Hematopoietic multipotent progenitor cell treated with erythropoietin and hydrocortisone succinate and interleukin-3 and kit ligand, for 6 days (in vitro differentiated cells): ENCODE measurements at places on chromosomes 16 and 17.

GRCh38 chr17:45145035-45145389 is 3.3 kb upstream of the HEXIM1 start:
- DNase-seq, result peak; percentile 28

DNA sequence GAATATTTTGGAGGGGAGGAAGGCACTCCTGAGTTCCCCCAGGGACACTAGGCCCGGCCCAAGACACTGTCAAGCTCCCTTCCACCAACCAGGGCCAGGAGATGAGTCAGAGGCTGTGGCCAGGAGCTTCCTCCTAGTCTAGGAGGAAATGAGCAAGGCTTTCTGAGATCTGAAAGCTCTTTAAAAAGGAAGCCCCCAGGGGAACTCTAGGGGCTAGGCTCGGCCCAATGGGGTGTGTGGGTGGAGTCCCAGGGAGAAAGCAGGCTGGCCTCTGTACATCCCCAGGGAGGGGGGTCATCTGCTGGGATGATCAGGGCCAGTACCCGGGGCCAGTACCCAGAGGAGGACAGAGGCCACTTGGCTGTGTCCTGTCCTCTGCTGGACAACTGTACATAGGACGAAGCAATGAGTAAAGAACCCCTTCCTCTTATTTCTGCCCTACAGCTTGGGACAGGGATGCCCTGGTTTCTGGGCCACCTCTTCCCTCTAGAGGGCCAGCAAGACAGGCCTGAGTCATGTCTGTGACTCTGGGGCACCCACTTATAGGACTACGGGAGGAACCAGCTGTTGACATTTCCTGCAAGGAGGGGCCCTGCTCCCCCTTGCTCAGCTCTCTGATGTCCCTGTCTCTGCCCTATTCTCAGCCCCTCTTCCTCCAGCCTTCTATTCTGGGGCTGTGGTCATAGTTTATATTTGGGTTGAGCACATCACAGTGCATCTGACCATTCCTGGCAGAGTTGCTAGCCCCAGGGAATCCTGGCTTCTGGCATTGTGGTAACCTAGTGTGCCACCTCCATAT is 2.7 kb downstream of the FHOD1 start:
- peak; percentile 89 for DNase-seq

DNA sequence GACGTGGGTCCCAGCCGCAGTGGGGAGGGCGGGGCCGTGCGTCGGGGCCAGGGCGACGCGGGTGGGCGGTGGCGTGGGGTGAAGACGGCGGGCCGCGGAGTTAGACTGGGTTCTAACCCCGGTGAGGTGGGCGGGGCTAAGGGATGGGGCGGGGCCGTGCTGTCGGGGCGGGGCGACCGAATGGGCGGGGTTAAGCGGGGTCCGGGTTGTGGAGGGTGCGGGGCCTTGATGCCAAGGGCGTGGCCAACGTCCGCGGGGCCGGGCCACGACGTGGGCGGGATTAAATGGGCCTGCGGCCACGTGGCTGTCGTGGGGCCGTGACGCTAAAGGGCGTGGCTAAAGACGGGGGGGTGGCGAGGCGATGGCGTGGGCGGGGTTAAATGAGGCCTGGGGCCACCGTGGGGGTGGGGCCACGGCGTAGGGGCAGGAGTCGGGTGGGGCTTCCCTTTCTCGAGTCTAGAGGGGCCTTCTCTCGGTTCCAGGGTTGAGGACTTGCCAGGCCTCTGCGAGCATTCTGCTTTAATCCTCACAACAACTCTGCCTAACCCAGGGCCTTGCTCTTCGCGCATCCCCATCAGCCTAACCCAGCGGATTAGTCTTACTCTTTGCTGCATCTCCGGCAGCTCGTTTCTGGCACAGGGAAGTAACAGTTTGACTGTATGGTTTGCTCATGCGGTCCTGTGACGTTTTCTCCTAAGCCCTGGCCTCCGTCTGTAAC is 739 bp downstream of the TCF25 start:
- DNase-seq, result peak; percentile 98

- DNase-seq, result peak; percentile 80
Observed at GRCh38 chr17:31548709-31549108, 157.2 kb downstream of the RAB11FIP4 start.

- no peak for DNase-seq
Observed at GRCh38 chr17:18015593-18015992, 23.4 kb downstream of the ATPAF2 start.

- peak; percentile 49 for DNase-seq
Observed at GRCh38 chr17:41547921-41548843, 20.1 kb upstream of the KRT19 start.

DNA sequence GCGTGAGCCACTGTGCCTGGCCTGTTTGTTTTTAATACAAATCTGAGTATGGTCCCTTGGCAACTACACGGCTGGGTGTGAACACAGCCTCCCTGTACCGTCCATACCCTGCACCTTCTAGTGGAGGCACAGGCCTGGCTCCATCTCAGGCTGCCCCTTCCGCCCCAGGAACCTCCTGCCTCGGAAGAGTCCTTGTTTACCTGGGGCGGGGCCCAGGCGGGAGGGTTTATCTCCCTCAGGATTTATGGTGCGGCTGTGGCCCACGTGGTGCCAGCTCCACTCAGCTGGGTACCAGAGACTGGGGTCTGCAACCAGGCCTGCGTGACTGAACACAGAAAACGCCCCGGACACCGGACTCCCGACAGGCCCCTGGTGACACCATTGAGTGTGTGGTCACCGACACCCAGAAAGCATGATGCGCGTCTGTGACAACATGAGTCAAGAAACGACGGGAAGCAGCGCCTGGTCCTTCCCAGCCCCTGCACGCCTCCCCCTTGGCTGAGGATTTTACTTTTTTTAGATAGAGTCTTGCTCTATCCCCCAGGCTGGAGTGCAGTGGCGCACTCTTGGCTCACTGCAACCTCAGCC is 19.0 kb downstream of the UNKL start:
- DNase-seq, result no peak

- no peak for DNase-seq
Observed at GRCh38 chr17:43900858-43901754, 6.2 kb downstream of the MPP2 start.

GRCh38 chr17:13735444-13735843 is 133.7 kb upstream of the HS3ST3A1 start:
- no peak for DNase-seq

- peak; percentile 40 for DNase-seq
Observed at GRCh38 chr17:36198831-36199465, 2.4 kb upstream of the CCL3L1 start.

DNA sequence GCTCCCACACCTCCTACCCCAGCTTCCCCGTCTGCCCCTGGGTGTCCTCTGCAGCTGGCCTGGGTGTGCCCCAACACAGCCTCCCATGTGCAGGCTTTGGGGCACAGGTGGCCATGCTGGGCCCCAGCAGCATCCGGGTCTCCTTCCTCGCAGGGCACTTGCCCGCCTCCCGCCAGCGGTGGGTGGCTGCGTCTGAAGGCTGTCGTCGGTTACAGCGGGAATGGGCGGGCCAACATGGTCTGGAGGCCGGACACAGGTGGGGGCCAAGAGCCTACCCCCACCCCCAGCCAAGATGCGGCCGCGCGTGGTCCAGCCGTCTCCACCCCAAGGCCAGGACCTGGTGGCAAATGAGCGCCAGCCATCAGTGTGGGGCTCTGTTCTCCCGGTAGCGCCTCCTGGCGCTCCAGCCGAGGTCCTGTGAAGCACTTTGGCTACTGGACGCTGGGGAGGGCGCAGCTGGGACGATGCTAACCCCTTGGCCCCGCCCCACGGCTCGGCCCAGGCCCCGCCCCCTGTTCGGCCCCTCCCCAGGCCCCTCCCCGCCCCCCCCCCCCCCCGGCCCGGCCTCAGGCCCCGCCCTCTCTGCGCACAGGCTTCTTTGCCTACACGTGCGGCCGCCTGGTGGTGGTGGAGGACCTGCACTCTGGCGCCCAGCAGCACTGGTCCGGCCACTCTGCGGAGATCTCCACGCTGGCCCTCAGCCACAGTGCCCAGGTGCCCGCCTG is 7.3 kb upstream of the RHOT2 start:
- peak; percentile 97 for DNase-seq

- no peak for DNase-seq
Observed at GRCh38 chr17:41773190-41773588, 13.3 kb downstream of the JUP start.

DNA sequence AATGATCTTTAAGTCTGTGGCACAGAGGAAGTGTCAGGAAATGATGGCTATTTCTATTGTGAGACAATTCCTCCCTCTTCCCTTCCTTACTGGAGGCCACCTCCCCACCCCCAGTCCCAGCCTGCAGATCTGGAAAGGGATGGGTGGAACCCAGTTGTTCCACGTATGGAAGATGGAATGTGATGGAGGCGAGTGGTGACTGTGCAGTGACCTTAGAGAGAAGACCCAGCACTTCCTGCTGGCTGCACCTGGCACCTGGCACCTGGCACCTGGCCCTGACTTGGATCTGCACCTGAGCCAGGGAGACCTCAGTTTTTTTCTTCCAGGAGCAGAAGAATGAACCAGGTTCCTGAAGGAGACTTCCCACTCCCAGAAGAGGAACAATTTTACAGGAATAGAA is 33.0 kb upstream of the TMC5 start:
- DNase-seq, result no peak

DNA sequence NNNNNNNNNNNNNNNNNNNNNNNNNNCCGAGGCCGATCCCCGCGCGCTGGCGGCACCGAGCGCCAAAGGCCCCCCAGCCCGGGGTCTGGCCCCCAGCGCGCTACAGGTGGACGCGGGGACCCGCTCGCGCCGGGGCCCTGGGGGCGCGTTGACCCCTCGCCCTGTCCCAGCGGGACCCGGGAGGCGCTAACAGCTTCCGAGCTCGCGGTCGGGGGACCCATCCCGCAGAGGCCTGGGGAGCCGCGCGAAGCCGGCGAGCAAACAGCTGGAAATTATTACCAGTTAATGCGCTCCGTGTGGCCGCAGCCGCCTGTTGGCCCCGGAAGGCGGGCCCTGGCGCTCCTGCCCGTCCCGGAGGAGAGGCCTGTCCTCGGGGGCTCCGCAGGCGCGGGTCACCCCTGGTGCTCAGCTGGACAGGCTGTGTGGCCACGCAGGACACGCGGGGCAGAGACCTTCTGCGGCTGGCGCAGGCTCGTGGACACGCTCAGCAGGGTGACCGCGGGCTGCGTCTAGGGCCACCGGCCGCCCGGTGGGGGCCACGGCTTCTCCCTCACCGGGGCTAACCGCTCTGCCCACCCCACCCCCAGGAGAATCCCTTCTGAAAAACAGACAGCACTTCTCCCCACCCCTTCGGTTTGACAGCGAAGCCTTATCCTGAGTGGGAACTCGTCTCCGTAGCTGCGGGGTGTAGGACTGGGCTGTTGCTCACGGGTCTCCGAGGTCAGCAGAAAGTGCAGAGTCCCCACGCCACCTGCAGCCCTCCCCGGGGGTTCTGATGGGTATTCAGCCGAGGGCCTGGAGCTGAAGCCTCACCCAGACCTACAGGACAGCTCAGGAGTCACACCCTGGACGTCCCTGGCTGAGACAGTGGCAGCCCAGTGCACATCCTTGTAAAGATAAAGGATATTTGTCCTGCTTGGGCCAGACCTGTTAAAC is 138.7 kb upstream of the RPH3AL start:
- DNase-seq, result peak; percentile 63
